CD4-positive, alpha-beta memory T cell (primary cell): ENCODE measurements at places on chromosomes 1 and 21. TPM values are rescaled to one million over a fixed set of nuclear protein-coding genes. Genes with fewer than 3 reads are reported as not detected.

AADACL3 gene
- polyA plus RNA-seq: not detected

CCDC185 gene
- not detected for polyA plus RNA-seq

SEMA4A gene
- polyA plus RNA-seq: 1.3 TPM

TDRD5 gene
- polyA plus RNA-seq: not detected

TSSK3 gene
- polyA plus RNA-seq: 0.73 TPM

CHI3L1 gene
- polyA plus RNA-seq: not detected

HTR6 gene
- polyA plus RNA-seq: not detected

PRAMEF13 gene
- polyA plus RNA-seq: not detected

ASTN1 gene
- polyA plus RNA-seq: not detected

SMYD3 gene
- polyA plus RNA-seq: 28.9 TPM

OR2T29 gene
- polyA plus RNA-seq: not detected

MRPL24 gene
- 150 TPM for polyA plus RNA-seq

BRDT gene
- not detected for polyA plus RNA-seq

- DNase-seq: no peak
Measured at GRCh38 chr1:115073298-115074087, 15.8 kb downstream of the TSPAN2 start.

GRCh38 chr1:32250893-32251716 lies at the start of gene LCK:
LCK (plus strand) TSS chr1:32251265; CDS start chr1:32274330, 23,065 bp downstream.
- DNase-seq: peak; percentile 62

DNA sequence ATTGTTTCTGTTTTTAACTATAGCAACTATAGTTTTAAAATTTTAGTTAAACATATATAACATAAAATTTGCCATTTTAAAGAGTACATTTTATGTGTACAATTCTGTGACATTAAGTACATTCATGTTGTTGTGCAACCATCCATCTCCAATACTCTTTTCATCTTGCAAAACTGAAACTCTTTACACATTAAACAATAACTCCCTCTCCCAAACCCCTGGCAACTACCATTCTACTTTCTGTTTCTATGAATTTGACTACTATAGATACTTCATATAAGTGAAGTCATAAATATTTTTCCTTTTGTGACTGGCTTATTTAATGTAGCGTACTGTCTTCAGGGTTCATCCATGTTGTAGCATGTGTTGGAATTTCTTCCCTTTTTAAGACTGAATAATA lies 25.9 kb downstream of the PCBP3 start:
- DNase-seq: no peak

GRCh38 chr21:34367320-34367935 lies 3.6 kb downstream of the KCNE2 start:
- DNase-seq: peak; percentile 42

GRCh38 chr1:947958-948357 lies 11.1 kb downstream of the NOC2L start:
- DNase-seq: no peak

GRCh38 chr1:48031676-48032075 lies 34.5 kb upstream of the TRABD2B start:
- no peak for DNase-seq

DNA sequence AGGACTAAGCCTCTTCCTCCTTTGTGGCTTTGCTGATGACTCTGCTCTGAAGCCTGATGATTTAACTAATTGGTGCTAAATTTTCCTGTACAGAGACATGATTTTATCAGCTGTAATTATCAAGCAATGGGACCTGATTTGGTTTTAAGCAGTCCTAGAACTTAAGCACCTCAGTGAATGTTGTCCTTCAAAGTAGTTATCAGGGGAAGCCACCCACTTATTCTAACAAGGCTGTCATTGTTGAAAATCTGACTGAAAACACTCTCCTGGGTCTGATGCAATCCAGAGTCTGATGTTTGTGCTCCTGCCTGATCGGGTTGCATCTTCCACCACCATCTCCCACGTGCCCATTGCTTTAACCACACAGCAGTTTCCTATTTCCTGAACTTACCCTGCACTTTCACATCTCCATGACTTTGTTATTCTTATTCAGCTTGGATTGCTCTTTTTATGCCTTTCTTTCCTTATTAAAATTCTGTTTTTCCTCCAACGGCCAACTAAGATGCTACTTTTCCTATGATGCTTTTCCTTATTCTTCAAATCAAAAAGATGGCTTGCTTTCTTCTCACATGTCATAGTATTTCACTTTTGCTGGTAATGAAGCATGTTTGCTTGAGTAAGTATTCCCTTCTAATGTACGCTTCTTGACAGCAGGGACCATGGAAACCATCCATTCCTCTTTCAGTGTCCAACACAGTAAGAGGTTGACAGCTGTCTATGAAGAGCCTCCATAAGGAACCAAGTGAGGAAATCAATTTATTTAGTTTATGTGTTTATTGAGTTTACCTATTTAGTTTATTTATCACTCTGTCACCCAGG lies 55.0 kb downstream of the S1PR1 start:
- DNase-seq: peak; percentile 47

GRCh38 chr1:89540406-89540970 lies 15.9 kb downstream of the LRRC8B start:
- no peak for DNase-seq

GRCh38 chr21:16789636-16790035 lies 723.2 kb upstream of the CXADR start:
- DNase-seq: no peak

DNA sequence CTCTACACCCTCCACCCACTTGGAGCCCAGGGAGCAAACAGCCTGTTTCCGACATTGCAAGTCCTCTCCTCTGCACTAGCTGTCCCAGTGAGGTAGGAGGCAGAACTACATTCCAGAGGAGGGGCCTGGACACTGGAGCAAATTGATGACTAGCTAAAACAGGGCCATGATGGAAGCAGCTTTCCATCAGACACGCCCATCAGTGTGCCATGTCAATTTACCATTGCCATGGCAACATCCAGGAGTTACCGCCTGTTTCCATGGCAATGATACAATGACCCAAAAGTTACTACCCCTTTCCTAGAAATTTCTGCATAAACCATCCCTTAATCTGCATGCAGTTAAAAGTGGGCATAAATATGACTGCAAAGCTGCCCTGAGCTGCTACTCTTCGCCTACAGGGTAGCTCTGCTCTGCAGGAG lies 647.1 kb downstream of the PTPRU start:
- no peak for DNase-seq

GRCh38 chr1:232134365-232134764 lies 495.6 kb downstream of the SIPA1L2 start:
- no peak for DNase-seq

GRCh38 chr21:44288251-44289110 lies 2.8 kb downstream of the AIRE start:
- DNase-seq: no peak

DNA sequence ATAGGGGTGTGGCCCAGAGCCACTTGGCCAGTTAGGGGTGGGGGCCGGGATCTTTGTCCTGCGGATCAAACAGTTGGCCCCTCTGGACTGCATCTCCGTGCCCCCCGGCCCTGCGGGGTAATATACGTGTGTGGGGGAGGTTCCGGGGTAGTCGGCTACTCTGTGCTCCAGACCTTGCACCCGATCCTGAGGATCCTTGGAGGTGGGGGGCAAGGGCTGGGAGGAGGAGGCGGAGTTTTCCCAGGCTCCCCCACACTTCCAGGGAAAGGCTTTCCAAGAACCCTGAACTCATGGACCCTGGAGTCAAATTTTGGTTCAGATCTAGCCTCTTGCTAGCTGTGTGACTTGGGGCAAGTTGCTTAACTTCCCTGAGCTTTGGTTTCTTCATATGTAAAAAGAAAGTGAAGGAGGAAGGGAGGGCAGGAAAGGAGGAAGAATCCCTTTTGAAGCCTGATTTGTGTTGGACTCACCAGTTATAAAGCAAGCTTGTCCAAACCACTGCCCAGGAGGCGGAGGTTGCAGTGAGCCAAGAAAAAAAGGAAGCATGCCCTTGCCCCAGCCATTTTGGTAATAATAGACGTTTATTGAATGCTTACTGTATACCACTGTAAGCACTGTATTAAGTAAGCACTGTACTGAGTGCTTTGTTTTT lies 686 bp downstream of the MIIP start:
- no peak for DNase-seq

- DNase-seq: no peak
Measured at GRCh38 chr1:244436336-244437085, 15.2 kb downstream of the ADSS2 start.

DNA sequence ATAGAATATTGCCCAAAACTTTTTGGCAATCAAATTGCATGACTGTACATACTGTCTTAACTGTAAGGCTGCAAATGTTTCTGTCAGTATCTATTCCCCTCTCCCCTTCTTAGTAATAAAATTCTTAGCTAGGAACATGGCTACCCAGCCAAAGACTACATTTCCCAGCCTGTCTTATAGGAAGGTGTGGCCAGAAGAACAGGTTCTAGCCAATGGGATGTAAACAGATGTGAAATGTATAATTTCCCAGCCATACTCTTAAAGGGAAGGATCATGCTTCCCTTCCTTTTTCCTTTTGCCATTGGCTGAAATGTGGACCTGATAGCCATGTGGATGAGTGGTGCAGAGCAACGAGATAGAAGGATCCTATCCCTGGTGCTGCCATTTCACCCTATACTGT lies 7.0 kb upstream of the HIVEP3 start:
- no peak for DNase-seq

- no peak for DNase-seq
Measured at GRCh38 chr1:115958866-115959265, 17.4 kb upstream of the SLC22A15 start.

DNA sequence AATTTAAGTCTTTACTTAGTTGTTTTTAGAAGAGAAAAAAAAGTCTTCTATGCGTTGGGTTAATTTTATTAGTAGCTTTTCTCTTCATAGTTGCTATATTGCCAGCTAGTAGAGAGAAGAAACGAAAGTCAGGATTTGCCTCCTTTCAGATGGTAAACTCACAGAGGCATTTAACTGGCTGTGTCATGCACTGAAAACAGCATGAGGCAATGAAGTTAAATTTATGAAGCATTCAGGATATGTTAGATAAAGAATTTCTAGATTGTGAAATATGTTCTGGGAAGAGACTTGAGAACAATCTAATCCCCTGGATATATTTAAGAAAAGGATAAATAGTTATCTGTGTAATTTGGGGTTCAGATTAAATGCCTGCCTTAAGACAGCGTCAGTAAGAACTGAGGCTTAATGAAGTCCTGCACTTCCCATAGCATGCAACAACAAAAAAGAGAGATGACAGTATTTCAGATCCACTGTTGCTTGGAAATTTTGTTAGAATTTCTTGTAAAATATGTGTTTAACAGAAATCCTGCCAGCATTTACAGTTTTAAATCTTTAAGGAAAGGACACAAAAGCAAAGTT lies 1.7 kb downstream of the ANGPTL1 start:
- DNase-seq: no peak

DNA sequence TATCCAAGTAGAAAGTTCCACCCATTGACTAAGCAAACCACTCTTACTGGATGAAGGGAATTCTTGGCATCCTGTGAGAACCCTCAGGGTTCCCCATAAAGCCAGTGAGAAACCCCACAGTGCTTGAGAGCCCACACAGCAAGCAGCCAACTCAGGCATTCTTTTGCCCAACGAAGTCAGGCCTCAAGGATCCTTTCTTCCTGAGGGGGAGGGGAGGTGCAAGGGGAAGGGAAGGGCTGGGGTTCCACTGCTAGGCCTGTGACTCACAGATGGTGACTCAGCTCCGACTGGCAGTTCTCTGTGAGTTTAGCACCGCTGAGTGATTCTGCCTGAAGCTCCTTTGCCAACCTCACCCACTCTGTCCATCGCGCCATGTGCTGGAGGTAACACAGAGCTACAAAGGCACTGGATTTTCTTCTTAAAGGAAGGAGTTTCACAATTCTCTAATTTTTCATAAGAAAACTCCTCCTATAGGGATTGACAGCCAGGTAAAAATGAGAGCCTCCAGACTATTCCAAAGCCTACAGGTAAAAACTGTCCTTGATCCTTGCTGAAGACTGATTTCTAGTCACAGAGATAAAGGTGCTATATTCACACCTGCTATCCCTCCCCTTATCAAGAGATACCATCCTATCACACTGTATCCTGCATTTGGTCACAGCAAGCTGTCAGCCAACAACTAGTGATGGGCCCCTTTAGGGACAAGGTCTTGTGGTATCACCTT lies 4.8 kb downstream of the ENO1 start:
- DNase-seq: peak; percentile 13

DNA sequence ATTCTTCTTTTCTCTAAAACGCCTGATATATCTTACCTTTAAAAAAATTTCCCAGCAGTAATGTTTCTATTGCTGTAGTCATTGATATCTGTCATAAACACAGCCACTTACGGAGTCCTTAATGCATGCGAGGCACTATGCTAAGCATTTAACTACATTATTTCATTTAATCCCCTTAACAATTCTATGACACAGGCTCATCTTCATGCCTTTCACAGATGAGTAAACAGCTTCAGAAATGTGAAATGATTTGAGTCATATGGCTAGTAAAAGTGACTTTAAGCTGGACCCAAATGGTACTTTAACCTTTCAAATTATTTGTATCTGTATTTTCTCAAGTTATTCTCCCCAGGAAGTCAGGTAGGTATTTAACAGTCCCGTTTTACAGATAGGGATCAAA lies 125.1 kb upstream of the FGGY start:
- no peak for DNase-seq

- no peak for DNase-seq
Measured at GRCh38 chr1:201309416-201309815, 26.1 kb downstream of the PKP1 start.

GRCh38 chr1:246639732-246640131 lies 73.5 kb downstream of the CNST start:
- no peak for DNase-seq

GRCh38 chr1:23837908-23838307 lies 12.7 kb upstream of the HMGCL start:
- no peak for DNase-seq

DNA sequence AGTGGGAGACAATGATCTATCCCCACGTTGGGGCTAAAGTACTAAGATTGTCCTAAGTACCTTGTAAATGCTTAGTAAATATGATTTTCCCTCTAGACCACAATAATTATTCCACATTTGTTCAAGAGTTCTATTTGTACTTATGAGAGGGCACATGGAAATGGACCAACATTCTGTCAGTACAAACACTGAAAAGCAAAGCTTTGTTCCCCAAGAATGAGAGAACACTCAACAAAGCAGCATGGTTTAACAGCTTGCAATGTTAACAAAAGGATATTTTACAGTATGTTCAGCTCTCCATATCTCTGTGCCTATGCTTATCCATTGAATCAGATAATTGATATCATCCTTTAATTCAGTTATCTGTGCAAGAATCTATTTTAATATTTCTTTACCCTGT lies 35.4 kb downstream of the RBM11 start:
- DNase-seq: no peak

- no peak for DNase-seq
Measured at GRCh38 chr1:155007251-155007828, 4.7 kb downstream of the ZBTB7B start.

- no peak for DNase-seq
Measured at GRCh38 chr1:11682287-11682771, 1.4 kb upstream of the MAD2L2 start.

GRCh38 chr1:175131095-175131494 lies 61.5 kb downstream of the KIAA0040 start:
- no peak for DNase-seq

DNA sequence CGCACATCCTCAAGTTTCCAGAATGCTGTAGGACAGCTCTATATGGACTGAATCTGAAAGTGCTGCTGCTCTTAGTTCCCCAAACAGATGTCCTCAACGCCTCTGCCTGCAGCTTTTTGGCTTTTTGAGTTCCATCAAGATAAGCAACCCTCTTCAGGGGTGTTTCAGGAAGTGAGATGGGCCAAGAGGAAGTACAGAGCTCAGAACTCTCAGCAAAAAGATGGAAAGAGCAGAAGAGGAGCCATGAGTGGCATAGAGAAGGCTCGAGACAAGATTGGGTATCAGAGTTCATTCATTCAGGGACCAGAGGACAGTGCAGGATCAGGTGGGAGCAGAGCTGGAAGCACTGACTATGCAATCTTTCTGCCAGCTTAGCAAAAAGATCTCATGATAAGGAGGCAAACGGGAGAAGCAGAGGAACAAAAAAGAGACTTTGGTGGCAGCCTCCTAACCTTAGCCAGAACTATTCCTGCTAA lies at the start of the genes ADORA3 and TMIGD3:
ADORA3 (minus strand) TSS at position 49 of the 476 bp plus-strand sequence. CDS start 279 bp downstream, outside the sequence.
TMIGD3 (minus strand) TSS at position 49 of the 476 bp plus-strand sequence. CDS start 279 bp downstream, outside the sequence.
- no peak for DNase-seq
